ENCODE measurements at places on chromosomes 4 and X. TPM values are rescaled to one million over a fixed set of nuclear protein-coding genes. Genes with fewer than 3 reads are reported as not detected.

Gene BTC
- 8.1 TPM for polyA plus RNA-seq

DNA sequence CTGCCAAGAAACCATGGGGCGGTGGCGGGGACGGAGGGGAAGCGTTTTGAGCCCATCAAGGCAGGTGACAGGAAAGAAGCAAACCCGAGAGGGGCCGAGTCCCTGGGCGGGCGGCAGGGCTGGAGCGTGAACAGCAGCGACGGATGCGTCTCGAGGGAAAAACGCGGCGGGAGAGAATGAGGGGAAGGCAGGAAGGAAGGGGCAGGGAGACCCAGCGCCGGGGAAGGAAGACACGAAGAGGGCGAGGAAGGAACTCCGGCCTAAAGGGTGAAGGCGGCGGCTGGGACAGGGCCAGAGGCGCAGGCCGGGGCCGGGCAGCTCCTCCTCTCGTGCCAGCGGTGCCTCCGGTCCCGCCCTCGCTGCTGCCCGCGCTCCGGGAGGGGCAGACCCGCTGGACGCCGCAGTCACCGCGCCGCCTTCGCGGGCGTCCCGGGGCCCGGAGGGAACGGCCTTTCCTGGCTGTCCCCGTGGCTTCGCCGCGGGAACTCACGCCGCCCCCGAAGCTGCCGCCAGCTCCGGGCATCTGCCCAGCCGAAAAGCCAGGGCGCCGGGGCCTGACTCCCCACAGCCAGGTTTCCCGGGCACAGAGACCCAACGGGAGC lies 751 bp upstream of the RGS12 start:
- no peak for DNase-seq

GRCh38 chr4:159428975-159429692 lies 326.3 kb downstream of the RAPGEF2 start:
- DNase-seq = no peak

DNA sequence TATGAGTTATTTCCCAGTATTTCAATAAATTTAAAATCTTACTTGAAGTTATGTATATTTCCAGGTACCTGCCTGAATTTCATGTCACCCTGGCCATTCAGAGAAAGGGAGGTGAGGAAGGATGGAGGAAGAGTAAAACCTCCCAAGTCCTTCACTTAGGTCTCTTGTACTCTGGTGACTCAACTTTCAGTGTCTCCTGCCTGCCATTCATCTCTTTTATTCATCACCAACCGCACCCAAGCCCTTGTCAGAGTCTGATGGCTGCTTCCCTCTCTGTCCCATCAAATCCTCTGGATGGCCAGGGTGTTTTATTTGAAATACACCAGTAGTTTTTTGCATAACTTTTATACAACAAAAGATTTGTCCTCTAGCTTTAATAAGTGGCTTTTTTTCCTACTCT lies 17.8 kb downstream of the TMPRSS11E start:
- no peak for DNase-seq

Gene GUCY1B1
- polyA plus RNA-seq = 79.0 TPM

DNA sequence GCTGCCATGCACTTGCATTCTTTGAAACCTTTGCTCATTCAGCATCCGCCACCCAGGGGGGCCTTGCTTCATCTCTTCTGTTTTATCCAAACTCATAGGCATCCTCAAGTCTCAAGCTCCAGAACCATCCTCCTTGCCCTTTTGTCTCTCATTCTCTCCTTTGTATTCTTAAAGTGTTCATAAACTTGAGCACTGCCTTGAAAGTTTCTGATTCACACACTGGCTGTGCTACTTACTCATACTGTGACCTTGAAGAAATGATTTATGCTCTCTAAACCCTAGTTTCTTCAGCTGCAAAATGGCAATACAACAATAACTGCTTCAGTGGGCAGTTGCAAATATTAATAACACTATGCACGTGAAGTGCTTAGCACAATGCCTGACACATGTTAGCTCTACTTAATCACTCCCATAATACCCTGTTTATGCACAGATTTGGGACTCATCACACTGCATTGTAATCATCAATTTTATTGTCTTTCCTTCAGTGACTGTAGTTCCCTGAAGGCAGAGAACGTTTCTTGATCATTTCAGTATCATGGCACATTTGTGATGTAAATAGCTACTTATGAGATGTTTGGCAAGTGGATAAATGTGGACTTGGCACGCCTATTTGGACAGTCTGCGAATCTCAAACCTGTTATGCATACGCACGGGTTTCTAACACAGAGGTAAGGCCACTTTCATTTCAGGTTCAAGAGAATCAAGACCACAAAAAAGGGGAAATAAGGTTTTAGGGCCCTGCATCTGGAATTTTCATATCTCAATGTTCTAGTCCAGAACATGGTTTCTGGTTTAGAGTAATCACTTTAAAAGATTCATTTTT lies 291.0 kb downstream of the LDB2 start:
- no peak for DNase-seq

DNA sequence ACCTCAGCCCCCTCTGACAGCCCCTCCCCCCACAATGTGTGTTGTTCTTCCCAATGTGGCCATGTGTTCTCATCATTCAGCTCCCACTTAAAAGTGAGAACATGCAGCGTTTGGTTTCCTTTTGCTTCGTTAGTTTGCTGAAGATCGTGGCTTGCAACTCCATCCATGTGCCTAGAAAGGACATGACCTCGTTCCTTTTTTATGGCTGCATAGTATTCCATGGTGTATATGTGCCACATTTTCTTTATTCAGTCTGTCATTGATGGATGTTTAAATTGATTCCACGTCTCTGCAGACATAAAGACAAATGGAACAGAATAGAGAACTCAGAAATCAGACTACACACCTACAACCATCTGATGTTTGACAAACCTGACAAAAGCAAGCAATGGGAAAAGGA lies 46.0 kb downstream of the ARX start:
- DNase-seq = no peak

DNA sequence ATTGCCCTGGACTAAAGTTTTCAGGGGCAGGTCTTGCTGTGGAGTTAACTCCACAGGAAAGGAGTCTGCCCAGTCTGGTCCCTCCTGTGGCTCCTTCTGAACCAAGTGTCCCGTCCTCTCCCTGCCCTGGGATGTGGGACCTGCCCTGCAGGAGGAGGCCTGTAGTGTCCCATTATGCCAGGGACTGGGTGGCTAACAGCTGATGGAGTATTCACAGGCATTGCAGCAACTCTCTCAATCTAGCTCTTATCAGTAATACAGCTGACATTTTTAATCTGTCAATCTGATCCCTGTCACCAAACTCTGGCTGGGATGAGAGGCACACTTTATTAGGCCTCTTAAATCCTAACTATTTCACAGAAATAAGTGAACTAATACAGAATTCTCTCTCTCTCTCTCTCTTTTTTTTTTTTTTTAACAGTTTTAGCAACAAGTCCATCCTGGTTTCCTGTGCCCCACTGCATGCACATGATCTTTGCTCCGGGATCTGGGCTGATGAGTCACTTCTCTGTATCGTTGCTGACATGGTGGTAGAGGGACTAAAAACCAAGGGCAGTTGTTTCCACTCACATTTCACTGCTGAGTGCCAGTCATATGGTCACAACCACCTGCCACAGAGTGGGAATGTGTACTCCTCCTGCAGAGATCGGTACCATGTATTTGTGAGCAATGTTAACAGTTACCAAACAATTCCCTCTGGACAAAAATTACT lies 39.1 kb downstream of the HAND2 start:
- no peak for DNase-seq

GRCh38 chr4:72360075-72360474 lies 208.9 kb downstream of the ADAMTS3 start:
- DNase-seq = no peak

Gene HSFX3
- not detected for polyA plus RNA-seq

- DNase-seq = no peak
Measured at GRCh38 chrX:38081909-38082308, 75.6 kb downstream of the SYTL5 start.

GRCh38 chr4:102298716-102299115 lies 46.6 kb downstream of the SLC39A8 start:
- no peak for DNase-seq

DNA sequence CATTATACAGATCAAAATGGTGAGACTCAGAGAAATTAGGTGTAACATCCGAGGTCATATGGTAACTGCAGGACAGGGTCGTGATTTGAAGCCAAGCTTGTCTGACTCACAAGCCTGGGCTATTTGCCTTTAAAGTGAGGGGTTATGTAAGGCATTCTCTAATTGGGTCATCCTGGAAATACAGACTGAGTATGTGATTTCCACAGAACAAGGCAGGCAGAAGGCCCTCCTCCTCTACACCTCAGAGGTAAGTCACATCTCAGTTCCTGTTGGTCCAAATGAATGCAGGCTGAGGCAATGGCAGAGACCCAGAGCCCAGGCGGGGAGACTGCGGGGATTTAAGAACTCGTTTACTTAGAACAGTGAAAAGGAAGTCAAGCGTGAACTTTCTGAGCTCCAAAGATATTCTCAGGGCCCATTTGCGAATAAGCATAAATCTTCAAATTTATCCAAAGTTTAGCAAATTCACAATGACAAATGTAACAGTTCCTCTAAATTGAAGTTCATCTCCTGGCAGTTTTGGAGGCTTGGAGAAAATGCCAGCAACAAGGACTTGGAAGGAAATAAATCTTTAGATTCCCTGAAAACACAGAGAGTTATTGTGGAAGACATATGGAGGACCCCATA lies 153.3 kb downstream of the LDB2 start:
- no peak for DNase-seq

GRCh38 chr4:77194366-77194765 lies 37.4 kb downstream of the CCNG2 start:
- DNase-seq = no peak

DNA sequence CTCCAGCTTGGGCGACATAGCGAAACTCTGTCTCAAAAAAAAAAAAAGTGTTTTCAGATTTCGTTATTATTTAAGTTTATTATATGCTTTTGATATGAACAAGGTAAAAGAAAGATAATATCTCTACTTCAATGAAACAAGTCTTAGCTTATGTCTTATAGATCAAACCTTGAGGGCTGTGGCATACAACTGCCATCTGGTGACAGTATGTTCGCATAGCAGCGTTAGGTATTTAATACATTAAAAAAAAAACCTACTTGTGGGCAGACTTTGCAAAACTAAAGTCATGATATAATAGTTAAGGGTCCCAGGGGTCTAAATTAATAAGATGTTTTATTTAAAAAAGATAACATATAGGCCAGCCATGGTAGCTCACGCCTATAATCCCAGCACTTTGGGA lies 161.2 kb upstream of the AMOT start:
- no peak for DNase-seq

DNA sequence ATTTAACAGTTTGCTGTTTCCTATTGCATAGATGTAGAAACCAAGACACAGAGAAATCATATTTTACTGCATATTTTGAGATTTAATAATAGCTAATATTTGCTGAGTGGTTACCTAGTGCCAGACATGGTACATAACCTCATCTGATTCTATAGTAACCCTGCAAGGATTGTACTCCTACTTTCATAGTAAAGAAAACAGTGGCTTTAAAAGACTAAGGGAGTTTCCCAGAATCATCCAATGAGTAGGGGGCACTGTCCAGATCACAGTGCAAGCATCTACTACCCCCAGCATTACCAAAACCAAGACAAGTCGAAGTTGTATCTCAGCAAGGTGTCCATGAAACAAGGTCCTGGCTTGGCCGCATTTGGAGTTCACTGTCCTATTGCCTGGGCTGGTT lies 224.5 kb upstream of the TENM3 start:
- no peak for DNase-seq

DNA sequence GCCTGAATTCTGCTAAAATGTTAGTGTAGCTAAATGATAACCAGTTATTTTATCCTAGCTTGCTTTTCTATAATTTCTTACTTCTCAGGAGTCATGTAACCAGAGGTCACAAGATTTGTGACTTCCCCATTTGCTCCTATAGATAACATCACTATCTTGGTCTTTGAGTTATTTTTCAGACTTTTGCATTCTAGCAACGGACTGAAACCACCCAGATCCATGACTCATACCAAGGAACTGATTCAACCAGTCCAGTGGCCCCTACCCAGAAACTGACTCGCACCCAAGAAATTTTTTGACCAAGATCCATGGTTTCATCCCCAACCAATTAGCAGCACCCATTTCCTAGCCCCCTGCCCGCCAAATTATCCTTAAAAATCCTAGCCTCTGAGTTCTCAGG lies 50.0 kb downstream of the IQCM start:
- no peak for DNase-seq

Gene TLR2
- polyA plus RNA-seq = 5.2 TPM

- DNase-seq = no peak
Measured at GRCh38 chrX:40468033-40468846, 112.5 kb upstream of the ATP6AP2 start.
